Muscle of arm (tissue), 14 donors: ENCODE measurements at places on chromosomes 7 and 10.

- no peak for DNase-seq
These were observed 933.3 kb downstream of the XPNPEP1 start for GRCh38 chr10:108989976-108990375.

DNA sequence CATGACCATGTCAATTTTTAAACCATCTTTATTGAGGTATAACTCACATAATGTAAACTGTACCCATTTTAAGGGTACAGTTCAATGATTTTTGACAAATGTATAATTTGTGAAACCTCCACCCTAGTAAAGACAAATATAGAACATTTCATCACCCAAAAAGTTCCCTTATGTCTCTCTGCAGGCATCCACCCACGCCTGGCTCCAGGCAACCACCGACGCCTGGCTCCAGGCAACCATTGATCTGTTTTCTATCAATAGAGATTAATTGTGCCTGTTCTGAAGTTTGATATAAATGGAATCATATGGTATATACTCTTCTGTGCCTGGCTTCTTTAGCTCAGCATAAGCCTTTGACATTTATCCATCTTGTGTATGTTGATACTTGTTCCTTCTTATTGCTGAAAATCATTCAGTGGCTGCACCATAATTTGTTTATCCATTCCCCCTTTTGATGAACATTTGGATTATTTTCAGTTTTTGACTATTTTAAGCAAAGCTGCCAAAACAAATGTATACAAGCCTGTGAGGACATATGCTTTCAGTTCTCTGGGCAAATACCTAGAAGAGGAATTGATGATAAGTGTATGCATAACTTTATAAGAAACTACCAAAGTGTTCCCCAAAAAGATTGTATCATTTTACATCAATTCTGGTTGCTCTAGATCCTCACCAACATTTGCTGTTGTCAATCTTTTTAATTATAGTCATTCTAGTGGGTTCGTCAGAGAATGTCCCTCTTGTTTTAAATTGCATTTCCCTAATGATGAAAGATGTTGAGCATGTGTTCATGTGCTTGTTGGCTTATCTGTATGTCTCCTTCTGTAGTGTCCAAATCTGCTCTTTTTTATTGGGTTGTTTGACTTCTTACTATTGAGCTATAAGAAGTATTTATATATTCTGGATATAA, 55.7 kb upstream of the HECTD2 start:
- DNase-seq: no peak

- no peak for DNase-seq
These were observed 375 bp upstream of the CHN2 start for GRCh38 chr7:29194206-29194593.

- no peak for DNase-seq
These were observed 183.1 kb downstream of the CHN2 start for GRCh38 chr7:29377718-29378117.

DNA sequence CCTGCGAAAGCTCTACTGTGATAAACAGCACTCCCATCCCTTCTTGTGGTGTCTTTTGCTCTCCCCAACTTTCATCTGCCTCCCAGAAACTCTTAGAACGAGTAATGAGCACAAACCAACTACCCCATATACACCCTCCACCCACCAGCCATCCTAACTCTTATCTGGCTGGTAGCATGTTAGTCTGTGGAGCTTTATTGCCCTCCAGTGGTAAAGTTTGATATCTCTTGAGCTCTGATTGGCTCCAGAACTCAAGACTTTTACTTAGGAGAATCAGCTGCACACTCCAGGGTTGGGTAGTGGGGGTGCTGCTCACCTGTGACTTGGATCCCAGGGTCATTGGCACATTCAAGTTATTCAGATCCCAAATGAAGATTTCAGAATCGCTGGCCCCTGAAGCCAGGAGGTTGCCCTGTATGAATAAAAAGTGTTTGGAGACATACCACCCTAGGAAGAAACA, 10.9 kb downstream of the SEC31B start:
- no peak for DNase-seq

DNA sequence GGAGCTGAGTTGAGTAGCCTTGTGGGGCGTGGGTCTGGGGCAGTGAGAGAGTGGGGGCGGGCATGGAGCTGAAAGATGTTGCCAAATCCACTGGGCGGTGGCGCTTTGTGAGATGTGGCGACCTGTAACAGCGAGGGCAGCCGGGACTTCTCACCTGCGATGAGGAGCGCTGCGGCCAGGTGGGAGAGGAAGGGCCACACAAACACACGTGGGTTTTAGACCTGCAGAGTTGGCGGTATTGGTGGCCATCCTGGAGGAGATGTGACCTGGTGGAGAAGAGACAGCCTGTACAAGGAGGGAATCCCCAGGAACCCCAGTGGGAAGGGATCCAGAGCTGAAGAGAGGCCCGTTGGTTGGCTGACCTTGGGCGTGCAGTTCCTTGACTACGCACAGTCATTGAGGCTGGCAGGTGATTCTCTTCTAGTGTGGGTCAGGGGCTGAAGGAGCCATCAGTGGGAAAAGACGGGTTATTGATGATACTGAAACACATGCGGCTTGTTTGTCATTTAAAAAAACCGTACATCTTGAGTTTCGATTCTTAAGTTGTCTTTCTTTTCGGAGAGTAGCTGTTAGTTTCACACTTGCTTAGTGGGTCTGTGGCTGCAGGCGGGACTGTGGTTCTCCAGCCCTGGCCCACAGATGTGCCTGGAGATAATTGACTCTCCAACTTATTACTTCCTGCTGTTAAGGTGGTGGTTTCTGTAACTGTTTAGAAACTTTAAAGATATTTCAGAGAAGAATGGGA, 2.4 kb downstream of the CHST12 start:
- no peak for DNase-seq

DNA sequence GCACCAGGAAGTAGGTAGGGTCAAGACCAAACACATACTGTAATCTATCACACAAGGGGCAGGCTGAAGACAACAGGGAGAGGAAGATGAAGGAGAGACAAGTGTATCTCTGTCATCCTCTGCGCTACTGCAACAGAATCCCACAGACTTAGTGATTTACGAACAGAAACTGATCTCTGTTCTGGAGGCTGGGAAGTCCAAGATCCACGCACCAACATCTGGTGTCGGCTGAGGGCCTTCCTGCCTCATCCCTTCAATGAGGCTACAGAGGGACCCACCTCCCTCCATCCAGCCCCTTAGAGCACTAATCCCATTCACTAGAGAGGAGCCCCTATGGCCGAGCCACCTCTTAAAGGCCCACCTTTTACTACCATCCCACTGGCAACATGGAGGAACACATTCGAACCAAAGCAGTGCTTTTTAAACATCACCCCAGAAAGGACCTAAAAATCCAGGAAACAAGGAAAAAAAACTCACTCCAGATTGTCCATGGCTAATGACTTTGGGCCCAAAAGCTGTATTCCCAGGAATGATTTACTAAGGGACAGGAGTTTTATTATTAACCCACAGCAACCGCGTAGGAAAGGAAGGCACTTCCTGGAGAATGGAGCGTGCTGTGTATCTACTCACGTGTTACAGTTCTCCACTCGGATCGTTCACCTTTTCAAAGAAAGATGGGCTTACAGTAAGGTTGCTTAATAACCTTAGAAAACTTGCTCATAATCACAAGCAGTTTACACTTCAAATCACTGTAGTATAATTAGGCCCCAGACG, 4.2 kb downstream of the BNIP3 start:
- no peak for DNase-seq

DNA sequence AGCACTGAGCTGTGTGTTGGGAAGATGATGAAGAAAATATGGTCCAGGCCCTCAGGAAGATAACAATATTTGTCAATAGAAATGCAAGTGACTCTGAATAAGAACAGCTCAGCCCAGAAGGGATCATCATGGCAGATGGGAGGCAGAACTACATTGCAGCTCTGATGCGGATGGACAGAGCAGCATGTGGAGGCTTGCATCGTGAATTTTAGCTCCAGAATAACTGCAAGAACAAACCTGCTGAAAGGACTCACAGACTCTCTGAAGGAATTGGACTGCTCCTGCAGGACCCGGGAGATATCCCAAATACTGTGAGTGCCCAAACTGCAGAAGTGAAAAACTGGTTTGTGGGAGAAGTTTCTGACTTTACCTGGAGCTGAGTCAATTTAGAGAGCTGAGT, 80.6 kb upstream of the LAMB4 start:
- DNase-seq: no peak

DNA sequence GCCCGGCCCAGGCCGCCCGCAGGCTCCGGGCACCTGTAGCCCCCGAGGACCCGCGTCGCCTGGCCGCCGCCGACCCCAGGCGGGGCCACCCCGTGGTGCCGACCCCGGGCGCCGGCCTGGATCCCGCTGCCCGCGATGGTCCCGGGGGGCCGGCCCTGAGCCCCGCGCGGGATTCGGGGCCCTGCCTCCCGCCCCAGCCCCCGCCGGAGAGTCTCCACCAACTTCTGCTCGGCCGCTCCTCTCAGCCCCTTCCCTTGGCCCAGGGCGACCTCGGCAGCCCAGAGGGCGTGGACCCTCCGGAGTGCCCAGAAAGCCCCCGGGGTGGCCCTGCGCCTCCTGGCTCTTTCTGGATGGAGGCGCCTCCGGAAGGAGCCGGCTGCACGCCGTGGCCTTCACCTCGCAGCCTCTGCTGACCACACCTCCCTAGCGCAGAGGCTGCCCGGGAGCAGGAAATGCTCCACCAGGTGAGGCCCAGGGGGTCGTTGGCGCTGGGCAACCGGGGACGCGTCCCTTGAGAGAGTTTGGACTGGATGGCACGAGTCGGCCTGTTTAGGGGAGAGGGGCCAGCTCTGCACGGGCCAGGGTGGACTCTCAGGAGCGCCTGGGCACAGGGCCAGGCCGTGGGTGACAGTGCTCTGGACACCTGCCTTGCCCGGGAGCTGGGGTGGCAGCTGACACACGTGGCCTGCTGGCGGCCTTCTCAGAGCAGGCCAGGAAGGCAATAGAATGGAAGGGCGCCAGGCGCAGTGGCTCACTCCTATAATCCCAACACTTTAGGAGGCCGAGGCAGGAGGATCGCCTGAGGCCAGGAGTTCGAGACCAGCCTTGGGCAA, 529 bp downstream of the ZNF853 start:
- no peak for DNase-seq

DNA sequence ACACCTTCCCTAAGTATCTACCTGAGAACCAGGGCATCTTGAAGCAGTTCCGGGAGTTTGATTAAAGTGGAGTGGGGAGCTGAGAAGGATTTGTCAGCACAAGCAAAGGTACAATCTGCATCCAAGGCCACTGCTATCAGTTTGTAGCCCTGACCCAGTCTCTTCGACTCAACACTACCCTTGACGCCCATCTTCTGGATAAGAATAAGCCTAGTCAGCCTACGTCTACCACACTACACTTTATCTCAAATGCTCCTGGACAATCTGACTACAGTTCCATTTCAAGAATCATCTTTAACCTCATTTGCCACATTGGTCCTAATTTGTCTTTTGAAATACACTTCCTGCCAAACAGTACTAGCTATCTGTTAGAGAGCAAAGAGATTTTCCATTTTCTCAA, 134.1 kb upstream of the C1GALT1 start:
- DNase-seq: no peak

DNA sequence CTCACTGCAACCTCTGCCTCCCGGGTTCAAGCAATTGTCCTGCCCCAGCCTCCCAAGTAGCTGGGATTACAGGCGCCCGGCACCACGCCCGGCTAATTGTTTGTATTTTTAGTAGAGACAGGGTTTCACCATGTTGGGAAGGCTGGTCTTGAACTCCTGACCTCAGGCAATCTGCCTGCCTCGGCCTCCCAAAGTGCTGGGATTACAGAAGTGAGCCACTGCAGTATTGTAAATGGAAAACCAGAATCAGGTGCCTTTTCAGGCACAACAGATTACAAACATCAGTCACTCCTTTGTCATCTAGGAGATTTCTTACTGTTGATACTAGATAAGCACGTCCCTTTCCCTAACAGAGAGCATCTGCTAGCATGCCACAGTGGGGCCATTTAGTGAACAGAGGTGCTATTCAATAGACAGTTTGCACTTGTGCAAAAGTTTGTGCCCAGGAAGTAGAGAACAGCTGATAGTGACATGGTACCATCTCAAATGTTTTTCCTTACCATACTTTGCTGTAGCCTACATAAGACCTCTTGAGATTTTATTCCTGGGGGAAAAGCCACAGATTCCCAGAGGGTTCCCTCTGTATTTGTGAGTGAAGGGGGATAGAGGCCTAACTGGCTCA, 24.5 kb upstream of the WAC start:
- no peak for DNase-seq

DNA sequence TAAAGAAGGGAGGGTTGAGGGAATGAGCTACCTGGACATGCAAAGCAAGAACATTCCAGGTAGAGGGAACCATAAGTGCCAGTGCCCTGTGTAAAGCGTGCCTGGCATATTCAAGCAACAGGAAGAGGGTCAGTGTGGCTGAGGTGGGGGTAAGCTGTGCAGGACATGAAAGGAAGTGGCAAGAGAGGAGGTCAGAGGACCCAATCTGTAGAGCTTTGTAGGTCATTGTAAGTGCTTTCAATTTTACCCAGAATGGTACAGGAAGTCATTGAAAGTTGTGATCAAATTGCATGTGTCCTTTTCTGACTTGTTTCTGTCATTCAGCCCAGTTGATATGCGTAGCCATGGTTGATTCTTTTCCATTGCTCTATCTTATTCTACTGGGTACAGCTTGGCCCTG, 156.6 kb downstream of the NOC3L start:
- no peak for DNase-seq

DNA sequence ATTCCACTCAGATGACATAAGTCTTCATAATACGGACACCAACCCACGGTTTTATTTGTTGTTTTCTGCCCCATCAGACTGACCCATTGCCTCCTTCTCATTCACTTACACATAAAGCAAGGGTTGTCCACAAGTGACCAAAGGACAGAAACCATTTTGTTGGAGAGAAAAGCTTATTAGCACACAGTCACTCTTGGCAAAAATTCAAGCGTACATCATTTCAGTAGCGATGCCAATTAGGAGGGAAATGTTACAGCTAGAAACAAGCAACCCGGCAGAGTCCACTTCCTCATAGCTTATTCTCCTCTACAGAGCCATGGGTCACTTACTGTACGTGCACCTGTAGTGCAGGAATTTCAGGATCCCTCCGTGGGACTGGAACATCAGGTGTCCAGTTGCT, 23.0 kb downstream of the ABLIM1 start:
- DNase-seq: peak; percentile 27

- no peak for DNase-seq
These were observed 15.2 kb downstream of the FAM20C start for GRCh38 chr7:207418-208129.

- DNase-seq: no peak
These were observed 10.7 kb upstream of the CAPZA2 start for GRCh38 chr7:116851671-116852070.

GRCh38 chr10:49225218-49225876, 37.2 kb upstream of the TMEM273 start:
- no peak for DNase-seq

DNA sequence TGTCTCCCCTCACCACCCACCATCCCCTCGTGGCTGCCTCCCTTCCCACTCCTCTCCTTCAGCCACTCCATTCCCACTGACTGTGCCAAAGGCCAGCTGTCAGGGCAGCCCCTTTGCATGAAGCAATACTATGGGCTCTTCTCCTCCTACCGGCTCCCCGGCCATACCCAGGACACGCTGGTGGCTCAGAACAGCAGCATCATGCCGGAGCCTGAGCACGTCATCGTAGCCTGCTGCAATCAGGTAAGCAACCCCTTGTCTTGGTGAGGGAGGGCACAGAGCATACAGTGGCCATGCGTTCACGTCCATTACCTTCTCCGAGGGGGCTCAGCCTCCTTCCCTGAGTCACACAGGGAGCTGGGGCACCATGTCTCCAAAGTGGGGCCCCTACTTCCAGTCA, 11.6 kb downstream of the CHAT start:
- no peak for DNase-seq
